ENCODE measurements at places on chromosomes 4 and X. TPM values are rescaled to one million over a fixed set of nuclear protein-coding genes. Genes with fewer than 3 reads are reported as not detected.
A peak's percentile ranks its signal among the peaks of the same experiment; 100 is the strongest.

DNA sequence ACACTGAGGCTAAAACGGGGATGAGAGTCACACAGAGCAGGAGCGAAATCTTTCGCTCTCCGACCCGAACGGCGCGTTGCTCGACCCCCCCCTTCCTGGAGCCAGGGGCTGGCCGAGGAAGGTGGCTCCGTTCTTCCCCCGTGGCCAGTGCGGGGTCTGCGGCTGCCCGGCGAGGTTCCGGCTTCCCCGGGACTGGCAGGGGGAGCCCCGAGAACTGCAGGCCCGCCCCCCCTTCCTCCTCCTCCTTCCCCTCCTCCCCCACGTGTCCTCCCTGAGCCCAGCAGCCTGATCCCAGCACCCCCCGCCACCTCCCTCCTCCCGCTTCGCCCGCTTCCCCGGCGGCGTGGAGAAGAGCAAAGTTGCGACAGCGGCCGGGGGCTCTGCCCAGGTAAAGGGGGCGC is 2.4 kb upstream of the BCORL1 start:
- peak; percentile 65 for DNase-seq

SRPK3 gene
- 0.50 TPM for polyA plus RNA-seq

MAGEA4 gene
- 0.19 TPM for polyA plus RNA-seq

HSD17B13 gene
- 0.13 TPM for polyA plus RNA-seq

DNA sequence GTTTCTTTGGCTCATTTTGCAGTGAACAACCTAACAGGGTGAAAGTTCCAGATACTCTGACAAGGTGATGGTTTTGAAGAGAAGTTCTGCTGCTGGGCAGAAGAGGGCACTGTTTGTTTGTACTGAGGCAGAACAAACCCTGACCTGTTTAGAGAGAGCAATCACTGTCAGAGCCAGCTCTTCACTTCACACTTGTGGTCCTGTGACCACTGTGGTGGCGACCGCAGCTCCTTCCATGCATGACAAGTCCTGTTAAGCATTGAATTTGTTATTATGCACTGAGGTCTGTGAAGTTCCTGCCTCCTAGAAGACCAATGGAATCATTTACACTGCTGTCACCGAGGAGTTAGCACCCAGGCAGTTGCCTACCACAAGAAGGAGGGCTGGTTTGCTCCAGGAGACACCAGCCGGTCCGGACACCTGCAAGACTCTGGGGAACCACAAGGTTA is 86.6 kb downstream of the ZNF330 start:
- DNase-seq, result peak; percentile 63

DNA sequence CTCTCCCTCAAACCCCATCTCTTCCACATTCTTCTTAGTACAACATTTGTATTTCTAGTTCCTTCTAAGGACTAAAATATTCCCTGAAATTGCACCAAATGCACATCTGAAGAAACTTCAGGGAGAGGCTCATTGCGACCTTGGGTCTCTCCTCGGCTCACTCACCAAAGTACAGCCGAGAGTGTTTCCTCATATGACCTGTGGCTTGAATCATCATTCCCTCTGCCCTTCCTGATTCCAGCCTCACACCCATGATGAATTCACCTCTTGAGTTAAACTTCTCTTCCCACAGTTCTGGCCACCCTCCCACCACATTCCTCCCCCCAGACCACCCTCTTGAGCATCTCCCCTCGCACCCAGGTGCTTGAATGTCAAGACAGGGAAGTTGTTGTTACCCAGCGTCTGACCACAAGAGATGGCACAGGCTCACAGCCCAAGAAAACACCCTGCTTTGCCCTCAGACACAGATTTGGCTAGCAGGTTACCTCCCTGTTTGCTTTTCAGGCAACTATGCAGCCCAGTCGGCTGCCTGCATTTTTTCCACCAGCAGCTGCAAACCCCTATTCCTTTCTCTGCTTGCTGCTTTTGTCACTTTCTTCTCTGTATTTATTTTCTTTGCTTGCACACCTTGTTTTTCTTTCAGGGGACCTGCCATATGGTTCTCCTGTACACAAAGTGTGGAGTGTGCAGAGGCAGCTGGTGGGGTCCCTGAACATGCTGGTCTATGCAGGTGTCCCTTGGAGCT is 214.8 kb downstream of the SPATA18 start:
- no peak for DNase-seq

DNA sequence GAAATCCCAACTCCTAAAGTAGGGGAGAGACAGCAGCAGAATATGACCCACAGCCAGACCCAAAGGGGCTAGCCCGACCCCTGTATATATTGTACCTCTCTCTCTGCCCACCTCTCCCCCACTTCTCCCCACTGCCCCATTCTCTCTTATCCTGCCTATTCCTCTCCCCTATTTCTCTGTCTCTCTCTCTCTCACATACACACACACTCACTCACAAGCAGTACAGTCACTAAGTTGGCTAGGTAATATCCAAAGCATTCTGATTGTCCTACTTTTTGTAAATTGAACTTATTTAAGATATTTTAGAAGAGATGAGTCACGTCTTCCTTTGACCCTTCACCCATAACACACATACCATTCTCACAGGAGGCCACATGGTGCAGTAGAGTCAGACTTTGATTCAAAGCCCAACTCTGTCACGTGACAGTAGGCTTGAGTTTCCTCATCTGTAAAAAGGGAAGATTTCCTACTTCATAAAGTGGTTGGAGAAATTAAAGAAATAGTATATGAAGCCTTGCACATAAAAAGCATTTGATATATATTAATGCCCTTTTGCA is 29.5 kb downstream of the SRPX2 start:
- no peak for DNase-seq
